ENCODE measurements at places on chromosomes 12 and 14.

DNA sequence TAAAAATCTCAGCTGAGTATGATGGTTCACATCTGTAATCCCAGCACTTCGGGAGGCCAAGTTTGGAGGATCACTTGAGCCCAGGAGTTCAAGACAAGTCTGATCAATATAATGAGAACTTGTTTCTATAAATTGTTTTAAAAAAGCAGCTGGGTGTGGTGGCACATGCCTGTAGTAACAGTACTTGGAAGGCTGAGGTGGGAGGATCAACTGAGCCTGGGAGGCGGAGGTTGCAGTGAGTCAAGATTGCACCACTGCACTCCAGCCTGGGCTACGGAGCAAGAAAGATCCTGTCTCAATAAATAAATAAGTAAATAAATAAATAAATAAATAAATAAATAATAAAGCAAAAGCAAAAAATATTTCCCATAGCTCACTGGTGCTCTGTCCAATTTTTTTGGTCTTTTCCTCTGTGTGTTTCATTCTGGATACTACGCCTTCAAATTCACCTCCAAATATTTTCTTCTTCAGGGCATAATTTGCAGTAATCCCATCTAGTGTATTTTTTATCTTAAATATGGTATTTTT is 32.7 kb upstream of the SNX6 start:
- no peak for DNase-seq

GRCh38 chr14:25622763-25623162 is 572.8 kb upstream of the STXBP6 start:
- DNase-seq = no peak

DNA sequence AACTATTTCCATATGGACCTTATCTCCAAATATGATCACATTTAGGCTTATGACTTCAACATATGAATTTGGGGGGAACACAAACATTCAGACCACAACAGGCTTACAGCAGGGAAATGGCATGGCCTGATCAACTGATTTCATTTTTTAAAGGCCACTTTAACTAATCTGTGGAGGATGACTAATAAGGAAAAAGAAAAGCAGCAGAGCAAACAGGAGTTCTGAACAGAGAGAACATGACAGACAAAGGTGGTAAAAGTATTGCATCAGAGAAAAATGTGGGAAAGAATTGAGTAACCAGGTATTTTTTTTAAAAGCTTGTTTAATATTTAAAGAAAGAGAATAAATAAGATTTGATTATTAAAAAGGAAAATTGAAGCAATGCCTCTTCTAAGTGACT is 366.1 kb upstream of the TMPO start:
- no peak for DNase-seq

GRCh38 chr12:122860040-122860853 is 25.0 kb downstream of the HIP1R start:
- peak; percentile 89 for DNase-seq

DNA sequence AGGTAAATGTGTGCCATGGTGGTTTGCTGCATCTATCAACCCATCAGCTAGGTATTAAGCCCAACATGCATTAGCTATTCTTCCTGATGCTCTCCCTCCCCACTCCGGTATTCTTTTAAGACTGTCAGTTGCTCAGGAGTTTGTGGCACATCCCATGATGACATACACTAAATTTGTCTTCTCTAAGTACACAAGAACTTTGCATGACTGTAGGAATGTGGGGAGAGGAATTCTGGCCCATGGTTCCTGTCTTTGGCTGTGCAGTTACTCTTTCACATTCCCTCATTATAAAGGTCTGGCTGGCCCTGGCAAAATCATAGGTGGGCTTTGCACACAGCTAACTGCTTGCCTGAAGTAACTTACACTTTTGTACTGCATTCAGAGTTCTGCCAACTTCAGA is 30.3 kb downstream of the HMGA2 start:
- DNase-seq = no peak

- no peak for DNase-seq
Measured at GRCh38 chr14:77640756-77641533, 24.5 kb upstream of the SPTLC2 start.
